AG04450 (cell line): ENCODE measurements at places on chromosomes 16 and 17.

DNA sequence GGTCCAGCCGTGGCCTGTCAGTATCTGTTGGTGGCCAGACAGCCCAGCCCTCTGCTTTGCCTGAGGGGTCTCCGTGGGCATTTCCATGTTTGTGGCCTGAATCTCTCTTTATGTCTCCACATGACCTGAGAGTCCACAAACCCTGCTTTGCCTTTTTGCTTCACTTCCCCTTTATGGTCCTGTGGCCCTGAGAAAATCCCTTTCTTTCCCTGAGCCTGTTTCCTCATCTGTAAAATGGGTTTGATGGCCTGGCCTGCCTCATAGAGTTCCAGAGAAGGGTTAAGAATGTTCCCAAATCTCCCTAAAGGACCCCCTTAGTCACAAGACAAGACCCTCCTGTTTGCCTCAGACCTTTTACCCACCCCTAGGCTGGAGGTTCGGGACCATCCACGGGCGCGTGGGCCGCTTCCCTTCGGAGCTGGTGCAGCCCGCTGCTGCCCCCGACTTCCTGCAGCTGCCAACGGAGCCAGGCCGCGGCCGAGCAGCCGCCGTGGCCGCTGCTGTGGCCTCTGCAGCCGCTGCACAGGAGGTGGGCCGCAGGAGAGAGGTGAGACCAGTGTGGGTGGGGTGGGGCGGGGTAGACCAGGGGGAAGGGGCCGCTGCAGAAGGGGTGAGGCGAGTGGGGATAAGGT, 26.2 kb upstream of the ALKBH5 start:
- no peak for DNase-seq

GRCh38 chr16:68093816-68094613, 8.8 kb downstream of the NFATC3 start:
- no peak for DNase-seq

DNA sequence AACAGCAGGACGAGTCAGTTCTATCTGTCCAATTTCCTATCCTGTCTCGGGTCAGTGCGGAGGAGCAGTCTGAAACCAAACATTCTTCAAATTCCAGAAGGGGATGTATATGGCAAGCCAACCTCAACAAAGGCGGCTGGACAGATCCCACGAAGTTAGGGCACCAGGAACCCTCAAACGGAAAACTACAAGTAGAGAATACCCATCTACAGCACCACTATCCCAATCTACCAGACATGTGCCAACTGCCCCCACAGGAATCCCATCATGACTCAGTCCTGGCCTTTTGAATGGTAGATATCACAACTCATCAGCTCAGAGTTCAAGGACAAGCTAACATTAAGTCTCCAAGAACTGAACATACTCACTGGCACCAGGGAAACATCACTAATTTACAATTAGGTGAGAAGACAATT, 2.3 kb downstream of the NAT9 start:
- DNase-seq: no peak

DNA sequence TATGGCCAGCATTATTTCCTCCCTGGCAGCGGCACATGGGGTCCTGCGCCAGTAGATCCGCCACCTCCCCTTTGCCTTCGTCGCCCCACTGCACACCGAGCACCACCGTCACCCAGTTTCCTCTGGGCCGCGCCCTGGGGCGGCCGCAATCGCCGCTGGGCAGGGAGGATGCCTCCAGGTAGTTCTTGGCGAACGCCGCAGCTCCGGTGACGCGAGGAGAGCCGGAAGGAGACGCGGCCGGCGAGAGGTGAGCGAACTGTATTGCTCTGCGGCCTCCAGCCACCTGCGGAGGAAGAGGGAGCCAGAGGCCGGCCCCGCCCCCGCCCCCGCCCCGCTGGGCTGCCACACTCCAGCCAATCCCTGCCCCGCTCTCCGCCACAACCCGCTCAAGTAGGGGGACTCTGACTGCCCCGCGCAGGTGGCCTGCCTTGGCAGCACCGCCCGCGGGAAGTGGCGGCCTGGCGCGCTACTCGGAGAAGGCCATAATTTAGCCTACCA, 11.8 kb upstream of the SLFN13 start:
- DNase-seq: no peak

DNA sequence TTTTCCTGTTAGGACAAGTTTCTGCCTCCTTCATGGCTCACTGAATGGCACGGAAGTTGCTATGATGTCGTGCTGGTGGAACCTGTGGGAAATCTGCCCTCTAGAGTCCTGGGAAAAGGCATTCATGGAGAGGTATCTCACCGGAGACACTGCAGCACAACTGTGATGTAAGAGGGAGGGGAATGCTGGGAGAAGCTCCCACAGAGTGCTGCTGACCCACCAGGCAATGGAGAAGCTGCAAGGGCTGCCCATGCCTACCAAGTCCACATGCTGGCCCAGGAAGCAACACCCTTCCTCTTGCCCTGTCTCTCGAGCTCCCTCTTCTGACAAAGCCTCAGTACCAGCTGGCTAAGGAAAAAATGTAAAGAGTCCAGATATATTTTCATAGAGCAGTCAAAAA, 45.2 kb upstream of the SLC5A11 start:
- no peak for DNase-seq

GRCh38 chr16:87595712-87596111, 6.6 kb upstream of the JPH3 start:
- DNase-seq: no peak

DNA sequence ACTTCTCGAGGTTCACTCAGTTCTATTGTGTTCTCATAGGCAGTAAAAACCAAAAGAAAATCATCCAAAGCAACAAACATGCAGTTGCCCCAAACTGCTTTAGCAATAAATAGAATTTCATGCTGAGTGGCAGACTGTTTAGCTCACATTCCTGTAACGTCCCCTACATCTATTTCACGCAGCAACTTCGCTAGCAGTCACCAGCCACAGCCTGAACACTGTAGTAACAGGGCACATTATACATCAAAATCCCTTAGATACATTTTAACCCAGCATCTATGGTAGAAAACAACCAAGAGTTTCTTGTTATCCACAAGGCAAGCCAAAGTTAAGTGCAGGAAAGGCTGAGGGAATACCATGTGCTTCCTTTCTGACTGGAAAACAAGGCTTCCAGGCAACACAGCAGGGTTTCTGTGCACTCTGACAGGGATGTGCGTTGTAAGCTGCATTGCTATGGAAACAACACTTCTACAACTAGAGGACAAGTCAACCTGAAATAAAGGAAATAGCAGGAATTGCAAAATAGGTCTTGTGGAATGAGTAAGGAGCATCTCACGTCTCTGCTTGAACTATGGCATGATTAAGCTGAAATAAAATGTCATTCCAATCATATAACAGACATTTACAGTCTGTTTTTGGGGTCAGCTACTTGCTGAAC, 55.4 kb downstream of the CFDP1 start:
- DNase-seq: peak; percentile 63

GRCh38 chr16:89536886-89537548, 23.5 kb upstream of the RPL13 start:
- no peak for DNase-seq

GRCh38 chr17:55769625-55770000, 18.8 kb downstream of the PCTP start:
- DNase-seq: peak; percentile 41
